ENCODE measurements at places on chromosomes 16 and 17. TPM values are rescaled to one million over a fixed set of nuclear protein-coding genes. Genes with fewer than 3 reads are reported as not detected.

The TP53TG3B gene
- not detected for total RNA-seq

The TERB1 gene
- not detected for total RNA-seq

The KCNAB3 gene
- total RNA-seq: not detected

The NRN1L gene
- not detected for total RNA-seq

The SLC16A13 gene
- 0.71 TPM for total RNA-seq

The PRSS21 gene
- not detected for total RNA-seq

The NOD2 gene
- total RNA-seq: 0.44 TPM

The SCGB1C2 gene
- total RNA-seq: not detected

The GAST gene
- not detected for total RNA-seq

- peaks cover 7% of the 10 kb centered on the region for H3K4me1 ChIP-seq
- H3K36me3 ChIP-seq: no peaks in the 10 kb centered on the region
- DNase-seq: no peak
- H3K4me3 ChIP-seq: no peak overlapping the region
- H3K27me3 ChIP-seq: no peaks in the 10 kb centered on the region
Observed at GRCh38 chr17:63918305-63918704, 334 bp downstream of the GH1 start.

GRCh38 chr16:21279501-21279900 is 1.4 kb upstream of the CRYM start:
- H3K27ac ChIP-seq: no peak overlapping the region
- no peaks in the 10 kb centered on the region for H3K4me1 ChIP-seq
- DNase-seq: no peak

DNA sequence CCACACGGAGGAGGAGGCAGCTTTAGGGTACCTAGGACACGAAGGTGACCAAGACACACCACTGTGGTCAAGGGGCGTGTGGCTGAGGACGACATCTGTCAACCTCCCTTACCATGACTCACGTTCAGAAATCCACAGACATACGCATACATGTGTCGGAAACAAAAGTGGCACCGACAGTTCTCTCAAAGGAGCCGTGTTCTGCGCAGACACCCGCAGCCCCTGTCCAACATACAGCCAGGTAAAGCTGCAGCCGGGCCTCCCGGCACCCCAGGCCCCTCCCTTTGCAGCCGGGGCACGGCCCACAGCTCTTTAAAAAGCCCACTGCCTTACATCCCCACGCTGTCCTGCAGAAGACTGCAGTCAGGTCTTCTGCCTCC is 40.5 kb upstream of the KLHDC4 start:
- DNase-seq: no peak
- peaks cover 18% of the 10 kb centered on the region for H3K4me1 ChIP-seq
- peak overlapping the region; percentile 16 for H3K4me3 ChIP-seq

- H3K27ac ChIP-seq: no peak overlapping the region
- no peaks in the 10 kb centered on the region for H3K27me3 ChIP-seq
- H3K4me3 ChIP-seq: no peak overlapping the region
- DNase-seq: no peak
- peaks cover 31% of the 10 kb centered on the region for H3K4me1 ChIP-seq
Observed at GRCh38 chr17:16459855-16460550, 32.0 kb downstream of the LRRC75A start.

DNA sequence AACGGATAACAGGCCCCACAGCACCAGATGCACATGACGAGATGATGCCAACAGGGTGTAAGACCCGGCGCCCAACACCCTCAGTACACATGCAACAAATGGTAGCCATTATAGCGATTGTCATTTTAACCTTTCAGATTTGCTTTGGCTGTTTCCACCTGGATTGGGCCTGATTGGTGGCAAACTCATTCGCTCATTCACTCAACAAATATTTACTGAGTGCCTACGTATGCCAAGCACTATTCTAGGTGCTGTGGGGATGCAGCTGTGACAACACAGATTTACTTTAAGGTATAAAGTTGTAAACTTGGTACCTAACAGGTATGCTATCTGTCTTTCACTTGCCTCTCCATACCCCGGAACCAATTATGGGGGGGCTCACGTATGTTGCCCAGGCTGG is 66.8 kb downstream of the SRCIN1 start:
- no peaks in the 10 kb centered on the region for H3K36me3 ChIP-seq
- H3K4me3 ChIP-seq: no peak overlapping the region
- no peaks in the 10 kb centered on the region for H3K4me1 ChIP-seq
- no peak for DNase-seq

GRCh38 chr16:56343661-56344517 is 81.5 kb downstream of the AMFR start:
- DNase-seq: no peak
- H3K4me3 ChIP-seq: no peak overlapping the region
- H3K27me3 ChIP-seq: no peaks in the 10 kb centered on the region
- peaks cover 33% of the 10 kb centered on the region for H3K36me3 ChIP-seq

- H3K4me1 ChIP-seq: no peaks in the 10 kb centered on the region
- no peak overlapping the region for H3K27ac ChIP-seq
- H3K36me3 ChIP-seq: no peaks in the 10 kb centered on the region
- no peak for DNase-seq
Observed at GRCh38 chr17:5816491-5817070, 232.3 kb upstream of the NLRP1 start.

- no peaks in the 10 kb centered on the region for H3K4me1 ChIP-seq
- no peak overlapping the region for H3K27ac ChIP-seq
- no peaks in the 10 kb centered on the region for H3K36me3 ChIP-seq
- H3K4me3 ChIP-seq: no peak overlapping the region
- DNase-seq: no peak
- no peaks in the 10 kb centered on the region for H3K27me3 ChIP-seq
Observed at GRCh38 chr16:15482068-15482747, 47.8 kb downstream of the BMERB1 start.

DNA sequence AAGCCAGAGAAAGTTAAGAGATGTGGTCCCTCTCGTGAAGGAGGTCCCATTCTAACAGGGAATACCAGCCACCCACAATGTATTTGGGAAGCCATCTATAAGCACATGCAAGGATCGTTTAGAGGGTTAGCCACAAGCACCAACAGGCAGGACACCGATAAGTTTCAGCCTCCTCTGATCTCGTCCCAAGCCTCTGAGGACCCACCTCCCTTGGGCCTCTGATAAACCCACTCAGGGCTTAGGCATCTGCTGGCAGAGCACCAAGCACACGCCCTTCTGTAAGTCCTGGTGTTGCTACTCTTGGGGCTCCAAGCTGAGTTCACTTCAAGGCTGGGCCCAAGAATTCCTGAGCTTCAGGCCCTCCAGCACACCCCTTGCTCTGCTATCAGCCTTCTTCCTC is 5.4 kb upstream of the PNPO start:
- peaks cover 12% of the 10 kb centered on the region for H3K4me1 ChIP-seq
- no peak overlapping the region for H3K27ac ChIP-seq
- H3K4me3 ChIP-seq: no peak overlapping the region
- DNase-seq: no peak
- H3K27me3 ChIP-seq: no peaks in the 10 kb centered on the region

GRCh38 chr16:14036889-14037288 is 34.2 kb upstream of the MRTFB start:
- DNase-seq: no peak
- no peak overlapping the region for H3K4me3 ChIP-seq
- no peaks in the 10 kb centered on the region for H3K4me1 ChIP-seq
- no peak overlapping the region for H3K27ac ChIP-seq
- H3K27me3 ChIP-seq: no peaks in the 10 kb centered on the region

GRCh38 chr17:43772877-43773648 is 5.7 kb downstream of the DUSP3 start:
- peak overlapping the region; percentile 21 for H3K27ac ChIP-seq
- H3K4me3 ChIP-seq: no peak overlapping the region
- no peak for DNase-seq
- no peaks in the 10 kb centered on the region for H3K27me3 ChIP-seq
- H3K4me1 ChIP-seq: no peaks in the 10 kb centered on the region
- H3K36me3 ChIP-seq: peaks cover 78% of the 10 kb centered on the region

GRCh38 chr17:72597354-72598087 is 476.7 kb downstream of the SOX9 start:
- H3K4me3 ChIP-seq: no peak overlapping the region
- H3K36me3 ChIP-seq: no peaks in the 10 kb centered on the region
- no peak for DNase-seq
- H3K27me3 ChIP-seq: peaks cover 5% of the 10 kb centered on the region
- peaks cover 5% of the 10 kb centered on the region for H3K4me1 ChIP-seq

DNA sequence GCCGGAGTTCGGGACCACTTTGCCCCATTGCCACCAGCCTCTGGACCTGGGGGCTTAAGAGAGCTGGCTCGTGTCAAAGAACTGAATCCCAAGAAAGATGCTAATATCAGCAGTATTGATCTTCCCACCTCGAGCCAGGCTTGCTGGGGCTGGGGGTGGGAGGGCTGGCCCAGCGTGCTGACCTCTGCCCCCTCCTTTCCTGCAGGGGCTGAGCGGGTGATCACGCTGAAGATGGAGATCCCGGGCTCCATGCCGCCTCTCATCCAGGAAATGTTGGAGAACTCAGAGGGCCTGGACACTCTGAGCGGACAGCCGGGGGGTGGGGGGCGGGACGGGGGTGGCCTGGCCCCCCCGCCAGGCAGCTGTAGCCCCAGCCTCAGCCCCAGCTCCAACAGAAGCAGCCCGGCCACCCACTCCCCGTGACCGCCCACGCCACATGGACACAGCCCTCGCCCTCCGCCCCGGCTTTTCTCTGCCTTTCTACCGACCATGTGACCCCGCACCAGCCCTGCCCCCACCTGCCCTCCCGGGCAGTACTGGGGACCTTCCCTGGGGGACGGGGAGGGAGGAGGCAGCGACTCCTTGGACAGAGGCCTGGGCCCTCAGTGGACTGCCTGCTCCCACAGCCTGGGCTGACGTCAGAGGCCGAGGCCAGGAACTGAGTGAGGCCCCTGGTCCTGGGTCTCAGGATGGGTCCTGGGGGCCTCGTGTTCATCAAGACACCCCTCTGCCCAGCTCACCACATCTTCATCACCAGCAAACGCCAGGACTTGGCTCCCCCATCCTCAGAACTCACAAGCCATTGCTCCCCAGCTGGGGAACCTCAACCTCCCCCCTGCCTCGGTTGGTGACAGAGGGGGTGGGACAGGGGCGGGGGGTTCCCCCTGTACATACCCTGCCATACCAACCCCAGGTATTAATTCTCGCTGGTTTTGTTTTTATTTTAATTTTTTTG is 8.5 kb downstream of the GJD3 start:
- DNase-seq: no peak
- no peaks in the 10 kb centered on the region for H3K27me3 ChIP-seq
- H3K4me3 ChIP-seq: no peak overlapping the region
- H3K4me1 ChIP-seq: peaks cover 30% of the 10 kb centered on the region
- H3K27ac ChIP-seq: peak overlapping the region; percentile 55

- no peaks in the 10 kb centered on the region for H3K27me3 ChIP-seq
- no peak overlapping the region for H3K27ac ChIP-seq
- no peak for DNase-seq
- no peaks in the 10 kb centered on the region for H3K36me3 ChIP-seq
- no peak overlapping the region for H3K4me3 ChIP-seq
Observed at GRCh38 chr16:30456302-30456701, 10.6 kb upstream of the SEPHS2 start.

DNA sequence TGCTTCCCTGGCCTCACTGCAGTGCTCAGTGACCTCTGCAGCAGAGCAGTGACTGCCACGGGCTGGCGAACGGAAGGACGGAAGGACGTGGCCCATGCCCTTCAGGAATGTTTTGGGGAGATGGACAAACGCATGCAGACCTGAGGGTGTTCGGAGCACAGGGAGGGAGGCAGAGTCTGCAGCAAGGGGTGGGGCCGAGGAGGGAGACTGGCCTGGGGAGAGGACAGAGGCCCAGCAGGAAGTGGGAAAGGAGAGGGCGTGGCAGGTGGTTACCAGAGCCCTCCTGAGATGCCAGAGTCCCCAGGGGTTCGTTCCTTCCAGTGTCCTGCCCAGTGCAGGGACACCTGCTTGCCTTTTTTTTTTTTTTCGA is 21.9 kb downstream of the ADORA2B start:
- H3K4me1 ChIP-seq: no peaks in the 10 kb centered on the region
- H3K4me3 ChIP-seq: no peak overlapping the region
- H3K36me3 ChIP-seq: no peaks in the 10 kb centered on the region
- no peaks in the 10 kb centered on the region for H3K27me3 ChIP-seq
- H3K27ac ChIP-seq: no peak overlapping the region

- H3K4me1 ChIP-seq: no peaks in the 10 kb centered on the region
- no peaks in the 10 kb centered on the region for H3K27me3 ChIP-seq
- H3K27ac ChIP-seq: no peak overlapping the region
- H3K36me3 ChIP-seq: no peaks in the 10 kb centered on the region
- H3K4me3 ChIP-seq: no peak overlapping the region
Observed at GRCh38 chr17:47872651-47873161, 21.7 kb upstream of the SP6 start.
